ENCODE measurements at places on chromosomes 1 and 21.

- DNase-seq = peak; percentile 4
These were observed 138.6 kb downstream of the NRIP1 start for GRCh38 chr21:14926186-14926585.

DNA sequence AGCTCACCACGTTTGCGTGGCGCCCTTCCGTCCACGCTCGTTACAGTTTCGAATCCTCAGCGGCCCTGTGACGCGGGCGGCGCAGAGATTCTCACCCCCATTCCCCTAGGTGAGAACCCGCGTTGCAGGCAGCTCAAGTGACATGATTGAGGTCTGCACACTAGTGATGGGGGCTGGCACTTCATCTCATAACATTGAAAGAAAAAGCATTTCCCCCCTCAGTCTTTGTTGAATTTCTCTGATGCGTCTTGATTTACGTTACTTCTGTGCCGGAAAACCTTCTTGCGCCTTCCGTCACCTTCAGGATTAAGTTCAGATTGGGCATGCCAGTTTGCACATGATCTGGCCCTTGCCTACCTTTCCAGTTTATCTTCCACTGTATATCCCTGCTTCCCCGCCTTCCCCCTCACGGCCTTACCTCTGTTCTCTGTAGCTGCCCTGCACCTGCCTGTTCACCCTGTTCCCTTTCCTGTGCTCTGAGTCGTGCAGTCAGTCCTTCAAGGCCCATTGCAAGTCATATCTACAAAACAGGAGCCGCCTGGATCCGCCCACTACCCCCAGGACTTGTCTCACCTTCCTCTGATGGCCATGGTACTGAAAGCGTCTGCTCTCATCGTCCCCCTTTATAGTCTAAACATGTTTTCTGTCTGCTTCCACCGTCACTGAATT is 1.1 kb downstream of the CTPS1 start:
- DNase-seq = no peak

- DNase-seq = peak; percentile 79
These were observed at the start of gene YY1AP1 for GRCh38 chr1:155688324-155689080. TSS of gene YY1AP1 (minus strand) at chr1:155688774. CDS start at chr1:155680436, 8,338 bp downstream.

- no peak for DNase-seq
These were observed 61.9 kb downstream of the NFASC start for GRCh38 chr1:204932573-204932909.

DNA sequence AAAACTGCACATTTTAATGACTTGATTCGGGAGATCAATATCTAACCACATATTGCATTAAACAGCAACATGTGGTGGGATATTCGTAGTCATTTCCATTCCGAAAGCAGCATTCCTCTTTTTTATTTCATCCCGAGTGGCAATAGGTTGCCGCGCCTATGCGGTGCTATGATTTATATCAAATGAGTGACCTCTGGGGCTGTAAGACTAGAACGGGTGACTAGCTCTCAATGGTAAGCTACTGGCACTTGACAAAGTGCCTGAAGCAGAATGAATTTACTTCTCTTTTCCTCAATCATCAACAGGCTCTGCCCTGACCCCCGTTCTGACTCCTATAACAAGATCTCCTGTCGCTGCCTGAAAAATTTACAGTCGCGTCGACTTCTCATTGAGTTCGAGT is 162.3 kb downstream of the ZNF281 start:
- no peak for DNase-seq

DNA sequence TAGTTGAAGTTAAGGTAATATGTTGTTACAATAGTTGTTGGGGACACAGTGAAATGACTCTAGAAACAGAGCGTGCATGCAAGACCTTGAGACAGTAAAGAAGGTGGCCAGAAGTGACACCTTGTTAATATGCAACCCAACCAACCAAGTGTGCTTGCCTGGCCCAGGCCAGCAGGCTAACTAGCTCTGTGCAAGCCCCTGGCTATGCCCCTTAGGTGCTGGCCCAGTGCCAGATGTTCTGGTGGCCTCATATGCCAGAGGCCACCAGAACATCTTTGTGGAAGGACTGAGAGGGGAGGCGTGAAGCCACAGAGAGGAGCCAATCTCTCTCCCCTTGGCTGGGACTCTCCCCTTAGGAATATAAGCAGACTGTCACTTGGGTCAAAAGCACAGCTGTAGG is 111.2 kb upstream of the JUN start:
- no peak for DNase-seq

GRCh38 chr1:227793948-227794816 is 21.3 kb upstream of the PRSS38 start:
- peak; percentile 91 for DNase-seq

- DNase-seq = no peak
These were observed 1.2 kb downstream of the ATP2B4 start for GRCh38 chr1:203627851-203628200.

DNA sequence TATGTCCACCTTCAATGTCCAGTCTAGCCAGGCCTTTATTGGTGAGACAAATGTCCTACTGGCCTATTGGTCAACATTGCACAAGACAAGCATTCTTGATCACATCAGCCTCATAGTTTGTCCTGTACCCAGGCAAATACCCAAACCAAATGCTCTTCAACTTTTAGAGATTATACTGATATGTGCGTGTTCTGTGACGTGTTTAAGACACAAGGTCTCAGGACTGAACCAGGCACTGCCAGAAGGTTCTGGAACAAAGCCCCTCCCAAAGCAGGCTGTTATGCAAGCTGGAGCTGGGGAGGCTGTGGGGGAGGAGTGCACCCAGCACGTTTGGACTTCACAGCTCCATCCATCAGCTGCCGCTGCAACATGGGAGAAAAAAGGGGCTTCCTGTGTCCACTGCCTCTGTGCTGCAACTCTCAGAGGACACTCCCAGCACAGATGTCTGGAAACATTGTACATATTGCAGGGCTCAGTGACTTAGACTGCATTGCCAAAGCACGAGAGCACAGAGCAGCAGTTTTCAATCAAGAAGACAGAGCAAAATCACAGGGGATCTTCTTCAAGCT is 45.9 kb downstream of the NID1 start:
- no peak for DNase-seq

DNA sequence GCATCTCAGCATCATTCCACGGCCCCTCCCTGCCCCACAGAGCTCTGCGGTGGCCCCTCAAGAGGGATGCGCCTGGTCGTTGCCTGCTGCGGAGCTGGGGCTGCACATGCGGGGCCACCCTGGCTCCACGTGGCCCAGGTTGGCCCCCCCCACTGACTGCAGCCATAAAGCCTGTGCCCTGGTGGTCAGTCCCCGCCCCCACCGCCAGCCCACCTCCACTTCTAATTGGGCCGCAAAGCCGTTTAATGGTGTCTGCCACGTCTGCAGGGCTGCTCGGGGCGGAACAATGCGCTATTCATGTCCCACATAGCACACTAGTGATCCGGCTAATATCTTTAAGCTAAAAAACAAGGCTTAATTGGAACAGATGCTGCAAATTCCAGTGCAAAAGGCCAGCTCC is 33.5 kb upstream of the ACTRT2 start:
- DNase-seq = no peak

GRCh38 chr1:110087812-110088738 is 17.6 kb upstream of the ALX3 start:
- peak; percentile 11 for DNase-seq

DNA sequence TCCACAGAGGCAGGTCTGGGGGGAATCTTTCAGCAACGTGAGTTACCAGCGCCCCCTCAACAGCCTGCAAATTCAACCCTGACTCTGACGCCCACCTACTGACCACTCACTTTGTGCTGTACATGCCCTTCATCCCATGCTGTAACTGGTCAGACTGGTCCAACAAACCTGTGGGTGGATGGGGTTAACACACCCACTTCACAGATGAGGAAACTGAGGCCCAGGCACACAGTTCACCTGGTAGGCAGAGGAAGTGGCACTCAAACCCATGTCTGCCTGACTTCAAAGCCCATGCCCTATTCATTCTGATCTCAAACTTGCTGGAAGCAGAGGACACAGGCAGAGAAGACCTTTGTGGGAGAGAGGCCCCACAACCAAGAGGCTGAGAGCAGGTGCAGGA is 172.9 kb downstream of the TRABD2B start:
- DNase-seq = no peak

DNA sequence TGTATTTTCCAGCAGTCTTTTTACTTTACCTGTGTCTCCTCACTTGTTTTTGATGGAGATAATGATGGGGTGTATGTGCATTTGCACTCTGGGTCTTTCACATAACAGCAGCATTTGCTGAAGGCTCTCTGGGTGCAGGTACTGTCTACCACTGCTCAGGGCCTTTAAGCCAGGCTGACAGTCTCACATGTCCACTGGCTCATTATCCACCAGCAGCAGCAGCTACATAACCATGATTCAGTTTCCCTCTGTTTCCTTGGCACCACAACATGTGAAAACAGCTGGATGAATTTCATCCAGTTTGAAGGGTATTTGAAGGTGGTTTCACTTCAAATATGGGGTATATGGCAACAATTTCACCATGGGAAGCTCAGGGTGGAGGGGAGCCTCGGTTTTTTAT is 41.2 kb upstream of the ROR1 start:
- no peak for DNase-seq

- DNase-seq = peak; percentile 74
These were observed 59.9 kb upstream of the CNN3 start for GRCh38 chr1:94986783-94987182.

- DNase-seq = peak; percentile 96
These were observed 36.1 kb downstream of the L1TD1 start for GRCh38 chr1:62230718-62231117.

GRCh38 chr1:212437179-212437798 is 4.6 kb downstream of the NENF start:
- no peak for DNase-seq

- DNase-seq = no peak
These were observed 127.1 kb upstream of the B3GALT2 start for GRCh38 chr1:193313354-193314140.

GRCh38 chr1:227781314-227781930 is 34.1 kb upstream of the PRSS38 start:
- no peak for DNase-seq

GRCh38 chr21:15825700-15826099 is 95.9 kb downstream of the USP25 start:
- no peak for DNase-seq

DNA sequence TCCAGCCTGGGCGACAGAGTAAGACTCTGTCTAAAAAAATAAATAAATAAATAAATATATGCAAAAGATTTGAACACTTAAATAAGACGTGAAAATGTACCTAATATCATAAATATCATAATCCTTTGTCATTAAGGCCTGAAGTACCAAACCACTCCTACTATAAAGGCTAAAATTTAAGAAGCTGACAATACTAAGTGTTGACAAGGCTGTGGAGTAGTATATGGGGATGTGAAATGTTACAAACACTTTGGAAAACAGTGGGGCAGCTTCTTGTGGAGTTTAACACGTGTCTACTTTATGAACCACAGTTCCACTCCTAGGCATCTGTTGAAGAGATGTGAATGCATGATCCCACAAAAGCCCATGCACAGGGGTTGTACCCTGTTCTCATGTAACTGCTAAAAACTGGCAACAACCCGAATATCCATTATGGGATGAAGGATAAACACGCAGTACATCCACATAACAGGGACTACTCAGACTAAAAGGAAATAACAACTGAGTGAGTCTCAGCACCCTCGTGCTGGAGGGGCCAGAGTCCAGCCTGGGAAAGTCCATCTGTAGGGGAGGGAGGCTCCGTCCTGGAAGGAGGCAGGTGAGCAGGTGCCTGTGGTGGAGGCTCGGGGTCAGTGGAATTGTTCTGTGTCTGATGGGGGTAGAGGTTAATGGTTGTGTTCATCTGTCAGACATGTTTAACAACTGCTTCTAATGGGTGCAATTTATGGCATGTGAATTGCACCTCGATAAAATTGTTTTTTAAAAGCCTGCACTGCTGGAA is 6.7 kb upstream of the SLC19A1 start:
- no peak for DNase-seq

DNA sequence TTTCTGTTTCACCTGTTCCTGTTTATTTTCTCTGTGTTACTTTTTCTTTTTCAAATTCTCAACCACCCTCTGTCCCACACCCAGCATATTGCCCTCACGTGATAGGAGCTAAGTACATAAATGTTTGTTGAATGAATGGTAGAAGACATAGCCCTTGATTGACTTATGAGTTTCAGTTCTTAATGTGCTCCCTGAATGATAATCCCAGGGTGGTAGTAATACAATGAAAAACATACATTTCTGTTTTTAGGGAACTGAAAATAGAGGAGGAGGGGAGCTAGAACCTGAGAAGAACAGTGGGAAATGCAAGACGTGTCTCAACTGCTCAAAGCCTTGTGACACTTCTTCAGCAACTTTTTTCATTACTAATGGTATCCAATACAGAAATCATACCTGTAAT is 147.1 kb downstream of the SPATA46 start:
- DNase-seq = no peak

GRCh38 chr1:53341521-53341895 is 13.6 kb upstream of the LRP8 start:
- DNase-seq = no peak

GRCh38 chr1:36717431-36717830 is 234.7 kb upstream of the CSF3R start:
- DNase-seq = no peak

DNA sequence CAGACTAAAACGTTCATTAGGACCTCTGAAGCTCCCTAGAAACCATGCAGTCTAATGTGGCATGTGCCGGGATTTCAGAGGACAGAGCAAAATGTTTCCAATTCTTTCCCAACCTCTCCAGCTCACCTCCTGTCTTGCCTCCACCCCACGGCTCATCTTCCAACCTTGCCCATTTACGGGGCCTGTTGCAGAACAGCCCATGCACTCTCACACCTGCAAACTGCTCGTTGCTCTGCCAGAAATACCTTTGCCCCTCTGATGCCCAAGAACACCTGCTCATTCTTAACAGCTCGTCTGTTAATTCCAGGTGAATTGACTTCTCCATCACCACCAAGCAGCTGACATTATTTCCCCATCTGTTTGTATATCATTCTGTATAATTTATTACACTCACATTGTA is 53.9 kb upstream of the LBR start:
- no peak for DNase-seq

DNA sequence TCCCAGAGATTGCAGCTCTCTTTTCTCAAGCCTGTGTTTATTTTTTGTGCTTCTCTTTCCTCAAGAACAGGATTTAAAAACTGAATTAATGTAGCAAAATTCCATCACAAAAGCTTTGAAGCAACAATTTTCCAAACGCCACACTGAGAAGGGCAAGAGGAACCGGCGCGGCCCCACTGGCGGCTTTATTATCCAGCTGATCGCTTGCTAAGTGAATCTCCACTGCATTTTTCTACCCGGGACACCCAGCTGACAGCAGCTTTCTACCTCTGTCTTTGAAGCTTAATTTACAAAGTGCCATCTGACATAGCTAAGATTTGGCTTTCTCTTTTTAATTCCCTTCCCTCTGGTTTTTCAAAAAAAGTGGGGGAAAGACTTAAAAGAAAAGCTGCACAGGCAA is 369.3 kb upstream of the C1orf174 start:
- DNase-seq = no peak

GRCh38 chr1:183821309-183821888 is 16.5 kb downstream of the RGL1 start:
- no peak for DNase-seq

DNA sequence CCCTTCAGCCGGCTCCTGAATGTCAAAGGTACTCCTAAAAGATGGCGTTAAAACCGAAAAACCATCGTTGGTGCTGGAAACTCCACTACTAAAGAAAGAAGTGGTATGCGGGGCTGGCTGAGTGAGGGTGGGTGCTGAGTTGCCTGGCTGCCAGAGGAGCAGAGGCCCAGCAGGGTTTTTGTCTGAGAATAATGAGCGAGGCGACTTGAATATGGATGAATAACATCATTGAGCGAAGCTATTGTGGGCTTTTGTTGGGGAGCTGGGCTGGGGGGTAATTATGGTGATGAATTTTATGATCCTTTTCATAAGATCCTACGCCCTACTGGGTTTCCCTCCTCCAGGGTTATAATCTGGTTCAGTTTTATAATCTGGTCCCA is 2.0 kb downstream of the PDPN start:
- DNase-seq = no peak

Data from astrocyte (in vitro differentiated cells and primary cell).